Spleen (tissue), 13 donors: ENCODE measurements at places on chromosomes 4 and X. TPM values are rescaled to one million over a fixed set of nuclear protein-coding genes. Genes with fewer than 3 reads are reported as not detected.

DNA sequence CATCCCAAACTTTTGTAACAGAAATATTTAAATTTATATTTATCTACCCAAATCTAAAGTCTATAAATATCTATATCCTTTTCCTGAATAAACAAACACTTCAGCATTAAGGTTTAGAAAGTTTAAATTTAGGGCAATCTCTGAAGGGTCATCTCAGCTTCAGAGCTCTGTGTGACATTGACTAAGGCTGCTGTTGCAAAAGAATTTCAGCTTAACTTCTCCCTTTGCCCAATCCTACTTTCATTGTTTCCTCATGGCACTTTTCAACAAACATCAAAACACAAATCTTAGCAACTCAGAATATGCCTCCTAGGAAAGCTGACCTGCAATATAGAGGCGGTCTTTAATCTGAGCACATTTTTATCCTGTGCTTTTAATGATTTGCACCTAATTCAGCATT lies 79.7 kb upstream of the BANK1 start:
- no peak overlapping the region for H3K4me3 ChIP-seq
- H3K27me3 ChIP-seq: no peaks in the 10 kb centered on the region
- H3K36me3 ChIP-seq: no peaks in the 10 kb centered on the region
- no peak overlapping the region for H3K27ac ChIP-seq
- H3K4me1 ChIP-seq: no peaks in the 10 kb centered on the region

GRCh38 chrX:107429090-107429489 lies 20.4 kb upstream of the FRMPD3 start:
- H3K4me3 ChIP-seq: no peak overlapping the region
- no peak overlapping the region for H3K27ac ChIP-seq
- no peaks in the 10 kb centered on the region for H3K27me3 ChIP-seq
- H3K4me1 ChIP-seq: no peaks in the 10 kb centered on the region
- no peak for DNase-seq

- H3K4me3 ChIP-seq: no peak overlapping the region
- no peaks in the 10 kb centered on the region for H3K36me3 ChIP-seq
- peaks cover 13% of the 10 kb centered on the region for H3K4me1 ChIP-seq
- no peaks in the 10 kb centered on the region for H3K27me3 ChIP-seq
These were observed 73.6 kb downstream of the EGF start for GRCh38 chr4:109985993-109986974.

DNA sequence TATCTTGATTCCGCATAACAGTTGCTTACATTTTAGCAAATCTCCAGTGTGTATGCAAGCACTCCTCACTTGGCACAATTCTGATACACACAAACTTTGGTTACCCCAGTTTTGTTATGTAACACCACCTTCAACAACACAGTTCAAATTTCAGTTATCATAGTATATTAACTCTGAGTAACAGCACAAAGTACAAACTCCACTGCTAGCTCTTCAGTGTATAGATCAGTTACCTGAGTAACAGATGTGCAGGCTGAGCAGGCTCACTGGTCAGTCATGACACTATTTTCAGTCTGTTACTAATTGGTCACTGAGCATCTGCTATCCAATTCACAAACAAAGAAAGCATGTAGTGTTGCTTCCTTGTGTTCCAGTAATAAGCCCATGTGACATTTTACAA lies 55.4 kb downstream of the PKD2 start:
- H3K27me3 ChIP-seq: no peaks in the 10 kb centered on the region
- DNase-seq: no peak
- no peak overlapping the region for H3K4me3 ChIP-seq
- no peak overlapping the region for H3K27ac ChIP-seq
- peaks cover 6% of the 10 kb centered on the region for H3K4me1 ChIP-seq
- peaks cover 28% of the 10 kb centered on the region for H3K36me3 ChIP-seq

GRCh38 chr4:6956087-6956433 lies 46.4 kb downstream of the TBC1D14 start:
- no peaks in the 10 kb centered on the region for H3K27me3 ChIP-seq
- H3K4me1 ChIP-seq: peaks cover 74% of the 10 kb centered on the region
- H3K4me3 ChIP-seq: no peak overlapping the region
- peaks cover 2% of the 10 kb centered on the region for H3K36me3 ChIP-seq
- DNase-seq: no peak

FOXR2 gene
- total RNA-seq: not detected
